Activated CD4-positive, alpha-beta memory T cell treated with anti-CD3 and anti-CD28 coated beads for 36 hours (primary cell): ENCODE measurements at places on chromosomes 7 and 10. TPM values are rescaled to one million over a fixed set of nuclear protein-coding genes. Genes with fewer than 3 reads are reported as not detected.

Gene RNF32
- total RNA-seq, result 1.4 TPM

DNA sequence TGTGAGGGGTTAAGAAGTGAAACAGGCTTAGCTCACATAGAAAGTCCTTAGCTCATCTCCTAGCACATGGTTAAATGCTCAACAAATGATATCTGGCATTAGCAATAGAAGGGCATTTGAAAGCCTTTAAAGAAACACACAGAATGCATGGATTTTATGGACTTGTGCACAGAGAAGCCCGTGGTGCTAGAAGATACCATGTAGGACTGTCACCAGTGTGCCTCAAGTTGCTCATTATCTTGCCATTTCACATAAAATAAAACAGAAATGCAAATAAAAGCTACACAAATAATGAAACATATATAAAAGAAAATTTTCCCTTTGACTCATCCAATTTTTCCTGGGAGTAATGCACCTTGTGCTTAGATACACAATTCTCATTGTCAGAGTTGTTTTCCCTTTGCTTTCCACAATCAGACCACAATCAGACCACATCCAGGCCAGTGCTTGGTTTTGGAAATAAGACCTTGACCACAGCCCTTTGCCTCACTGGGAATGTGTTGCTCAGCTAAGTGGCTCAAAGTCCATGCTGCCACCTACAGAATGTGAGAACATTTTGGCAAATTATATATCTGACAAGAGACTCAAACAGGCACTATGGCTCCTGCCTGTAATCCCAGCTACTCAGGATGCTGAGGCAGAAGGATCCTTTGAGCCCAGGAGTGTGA is 9.5 kb upstream of the WDR11 start:
- no peak overlapping the region for H3K4me3 ChIP-seq
- no peaks in the 10 kb centered on the region for H3K4me1 ChIP-seq
- peaks cover 2% of the 10 kb centered on the region for H3K27me3 ChIP-seq
- H3K36me3 ChIP-seq, result no peaks in the 10 kb centered on the region

DNA sequence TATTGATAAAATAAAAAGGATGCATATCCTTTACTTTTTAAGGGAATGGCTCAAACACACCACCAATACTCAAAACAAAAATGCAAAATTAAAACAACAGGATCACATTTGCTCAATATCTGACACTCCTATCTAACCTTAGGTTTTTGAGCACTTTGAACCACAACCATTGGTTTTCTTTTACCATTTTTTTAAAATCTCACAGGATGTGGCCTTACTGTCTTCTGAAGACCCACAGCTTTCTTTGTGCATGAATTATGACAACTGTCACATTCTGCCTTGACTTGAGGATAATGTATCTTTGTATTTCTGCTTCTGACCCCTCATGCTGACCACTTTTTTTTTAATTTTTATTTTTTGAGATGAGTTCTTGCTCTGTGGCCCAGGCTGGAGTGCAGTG is 461.1 kb upstream of the NRP1 start:
- H3K4me1 ChIP-seq, result no peaks in the 10 kb centered on the region
- H3K27ac ChIP-seq, result no peak overlapping the region
- H3K36me3 ChIP-seq, result no peaks in the 10 kb centered on the region
- no peaks in the 10 kb centered on the region for H3K27me3 ChIP-seq

Gene FGF8
- not detected for total RNA-seq

DNA sequence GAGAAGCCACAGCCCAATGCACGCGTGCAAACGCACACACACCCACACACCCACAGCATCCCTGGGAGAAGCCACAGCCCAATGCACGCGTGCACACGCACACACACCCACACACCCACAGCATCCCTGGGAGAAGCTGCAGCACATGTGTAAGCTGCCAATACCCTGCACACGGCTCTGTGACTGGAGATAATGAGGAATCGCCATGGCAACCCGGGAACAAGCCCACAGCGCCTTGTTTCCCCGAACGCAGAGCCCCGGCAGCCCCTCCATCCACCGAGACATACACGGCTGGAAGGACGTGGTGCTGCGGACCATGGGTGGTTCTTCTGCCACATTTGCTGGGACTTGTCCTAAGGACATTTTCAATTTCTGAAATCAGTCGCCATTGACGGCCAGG is 221.3 kb downstream of the PTPRN2 start:
- H3K27me3 ChIP-seq, result peaks cover 1% of the 10 kb centered on the region
- H3K4me3 ChIP-seq, result no peak overlapping the region
- no peak for DNase-seq
- H3K4me1 ChIP-seq, result no peaks in the 10 kb centered on the region

DNA sequence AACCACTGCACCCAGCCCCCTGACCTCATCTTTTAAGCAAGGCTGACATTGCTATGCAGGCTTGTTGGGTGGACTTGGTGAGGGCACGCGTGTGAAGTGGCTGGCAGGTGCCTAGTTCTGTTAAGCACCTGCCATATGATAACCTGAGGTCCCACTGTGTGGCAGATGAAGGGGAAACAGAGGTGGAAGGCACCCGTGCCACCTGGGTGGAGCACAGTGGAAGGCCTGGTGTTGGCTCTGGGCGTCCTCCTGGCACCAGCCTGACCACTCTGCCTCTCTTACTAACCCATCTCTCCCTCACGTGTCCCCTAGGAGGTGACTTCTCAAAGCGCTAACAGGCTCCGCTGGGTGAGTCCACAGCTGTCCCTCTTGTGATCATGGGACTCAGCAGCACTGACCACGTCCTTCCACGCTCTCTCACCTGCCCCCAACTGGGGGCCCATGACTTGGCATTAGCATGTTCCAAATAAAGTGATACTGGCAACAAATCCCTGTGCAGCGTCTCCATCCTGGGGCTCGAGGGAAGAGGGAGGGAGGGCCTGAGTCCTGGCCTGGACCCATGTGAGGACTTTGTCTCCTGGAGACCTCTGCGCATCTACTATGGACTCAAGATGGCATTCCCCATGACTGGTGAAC is 4.6 kb upstream of the ZNF862 start:
- H3K4me1 ChIP-seq, result peaks cover 6% of the 10 kb centered on the region
- DNase-seq, result no peak

Gene DYNC1I1
- not detected for total RNA-seq

- H3K27ac ChIP-seq, result no peak overlapping the region
- DNase-seq, result no peak
- peaks cover 24% of the 10 kb centered on the region for H3K36me3 ChIP-seq
Observed at GRCh38 chr10:118682533-118682932, 72.2 kb downstream of the CACUL1 start.

DNA sequence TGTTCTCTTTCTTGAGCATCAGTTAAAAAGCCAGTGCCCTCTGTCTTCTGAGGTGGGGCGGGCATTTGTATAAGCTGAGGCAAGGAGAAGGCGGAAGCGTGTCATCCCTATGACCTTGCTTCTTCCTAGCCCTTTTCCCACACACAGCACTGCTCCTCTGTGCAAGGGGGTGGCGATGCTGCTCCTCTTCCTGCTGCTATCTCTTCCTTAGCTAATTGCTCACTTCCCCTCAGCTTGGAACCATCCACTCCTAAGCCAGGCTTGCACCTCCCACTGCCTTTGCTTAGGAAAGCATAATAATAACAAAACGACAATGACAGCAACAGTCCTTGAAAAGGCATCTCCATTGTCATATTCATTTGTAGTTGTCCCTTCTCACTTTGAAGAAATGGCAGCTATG is 366.9 kb downstream of the PHTF2 start:
- peaks cover 4% of the 10 kb centered on the region for H3K27me3 ChIP-seq
- H3K27ac ChIP-seq, result no peak overlapping the region
- no peak overlapping the region for H3K4me3 ChIP-seq
- DNase-seq, result no peak

DNA sequence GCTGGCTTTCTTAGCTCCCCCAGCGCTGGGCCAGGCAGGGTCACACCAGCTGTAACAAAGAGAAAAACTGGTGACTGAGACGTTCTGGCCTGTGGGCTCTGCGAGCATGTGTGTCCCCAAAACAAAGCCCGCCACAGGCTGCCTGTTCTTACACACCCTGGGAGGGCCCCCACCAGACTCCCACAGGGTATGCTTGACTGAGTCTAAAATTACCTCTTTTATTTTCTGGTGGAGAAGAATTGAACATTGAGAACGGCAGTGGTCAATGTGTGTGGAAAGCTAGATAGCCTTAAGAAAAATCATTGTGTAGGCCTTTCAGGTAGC is 808 bp downstream of the C10orf71 start:
- no peak overlapping the region for H3K27ac ChIP-seq
- no peaks in the 10 kb centered on the region for H3K27me3 ChIP-seq
- no peak for DNase-seq
- H3K4me3 ChIP-seq, result no peak overlapping the region

Gene C10orf62
- not detected for total RNA-seq

- peak overlapping the region; percentile 87 for H3K27ac ChIP-seq
- no peaks in the 10 kb centered on the region for H3K27me3 ChIP-seq
- H3K4me3 ChIP-seq, result no peak overlapping the region
- H3K36me3 ChIP-seq, result peaks cover 17% of the 10 kb centered on the region
Observed at GRCh38 chr10:33087152-33087551, 129.1 kb upstream of the ITGB1 start.

DNA sequence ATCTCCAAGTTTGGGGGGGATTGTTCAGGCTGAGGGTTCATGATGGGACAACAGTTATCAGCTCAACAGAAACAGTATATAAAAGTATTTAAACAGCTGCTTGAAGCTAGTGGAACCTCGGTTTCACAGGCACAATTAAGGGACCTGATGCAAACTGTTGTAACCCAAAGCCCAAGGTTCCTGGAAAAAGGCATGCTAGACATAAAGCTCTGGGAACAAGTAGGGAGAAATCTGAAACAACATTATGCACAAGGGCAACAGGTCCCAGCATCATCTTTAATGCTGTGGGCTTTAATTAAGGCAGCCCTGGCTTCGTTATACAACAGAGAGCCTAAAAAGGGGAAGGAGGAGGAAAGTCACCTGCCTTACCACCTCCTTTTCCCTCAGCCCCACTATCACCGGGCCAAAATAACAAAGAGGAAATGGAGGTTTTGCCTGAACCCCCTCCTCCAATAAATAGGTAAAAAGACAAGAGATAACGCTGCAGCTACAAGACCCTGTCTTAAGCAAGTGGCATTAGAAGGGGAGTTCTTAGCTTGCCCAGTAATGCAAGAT is 83.2 kb upstream of the GPR22 start:
- no peak overlapping the region for H3K4me3 ChIP-seq
- H3K4me1 ChIP-seq, result no peaks in the 10 kb centered on the region
- H3K27ac ChIP-seq, result no peak overlapping the region
- H3K27me3 ChIP-seq, result no peaks in the 10 kb centered on the region
- no peak for DNase-seq
- H3K36me3 ChIP-seq, result no peaks in the 10 kb centered on the region

DNA sequence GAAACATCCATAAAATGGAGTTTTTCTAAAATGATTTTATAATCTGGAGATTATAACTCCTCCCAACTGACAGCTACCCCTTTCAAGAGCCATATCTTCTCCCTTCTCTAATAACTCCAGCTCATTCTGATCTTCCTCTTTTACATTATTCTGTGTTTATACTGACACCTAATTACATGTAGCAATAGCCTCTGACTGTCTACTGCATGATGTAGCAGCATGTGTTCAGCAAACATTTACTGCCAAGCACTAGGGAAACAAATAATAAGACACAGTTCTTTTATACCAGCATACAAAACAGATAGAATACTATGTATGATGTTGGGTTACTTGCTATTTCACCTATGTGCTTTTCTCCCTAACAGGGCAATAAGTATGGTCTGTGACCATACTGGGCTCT is 20.7 kb downstream of the RBM28 start:
- H3K4me1 ChIP-seq, result peaks cover 13% of the 10 kb centered on the region
- no peaks in the 10 kb centered on the region for H3K27me3 ChIP-seq
- no peak overlapping the region for H3K27ac ChIP-seq

DNA sequence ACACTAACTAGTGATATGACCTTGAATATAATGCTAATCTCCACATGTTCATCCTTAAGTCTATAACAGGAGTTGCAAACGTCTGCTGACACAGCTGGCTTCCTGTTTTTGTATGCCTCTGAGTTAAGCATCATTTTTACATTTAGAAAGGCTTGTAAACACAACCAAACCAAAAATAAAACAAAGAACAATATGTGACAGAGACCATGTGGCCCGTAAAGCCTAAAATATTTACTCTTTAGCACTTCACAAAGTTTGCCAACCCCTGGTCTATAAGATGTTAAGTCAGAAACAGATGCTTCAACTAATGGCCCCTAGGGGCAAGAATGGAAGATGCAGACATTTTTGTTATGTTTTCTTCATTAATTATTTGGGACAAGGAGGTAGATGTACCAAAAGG is 109.3 kb downstream of the CPEB3 start:
- H3K4me3 ChIP-seq, result no peak overlapping the region
- no peaks in the 10 kb centered on the region for H3K27me3 ChIP-seq
- DNase-seq, result no peak
- H3K4me1 ChIP-seq, result no peaks in the 10 kb centered on the region
- H3K36me3 ChIP-seq, result peaks cover 10% of the 10 kb centered on the region

- H3K27me3 ChIP-seq, result no peaks in the 10 kb centered on the region
- no peak overlapping the region for H3K27ac ChIP-seq
- DNase-seq, result no peak
- H3K36me3 ChIP-seq, result no peaks in the 10 kb centered on the region
Observed at GRCh38 chr10:120572307-120572706, 115.3 kb downstream of the PLPP4 start.

- H3K36me3 ChIP-seq, result no peaks in the 10 kb centered on the region
- no peaks in the 10 kb centered on the region for H3K27me3 ChIP-seq
- H3K4me3 ChIP-seq, result no peak overlapping the region
- no peak for DNase-seq
- H3K27ac ChIP-seq, result no peak overlapping the region
Observed at GRCh38 chr7:13724977-13725566, 264.4 kb downstream of the ETV1 start.

- no peaks in the 10 kb centered on the region for H3K4me1 ChIP-seq
- no peak overlapping the region for H3K4me3 ChIP-seq
- DNase-seq, result no peak
- H3K36me3 ChIP-seq, result no peaks in the 10 kb centered on the region
- H3K27me3 ChIP-seq, result peaks cover 6% of the 10 kb centered on the region
Observed at GRCh38 chr10:119006451-119007210, 22.9 kb upstream of the NANOS1 start.

DNA sequence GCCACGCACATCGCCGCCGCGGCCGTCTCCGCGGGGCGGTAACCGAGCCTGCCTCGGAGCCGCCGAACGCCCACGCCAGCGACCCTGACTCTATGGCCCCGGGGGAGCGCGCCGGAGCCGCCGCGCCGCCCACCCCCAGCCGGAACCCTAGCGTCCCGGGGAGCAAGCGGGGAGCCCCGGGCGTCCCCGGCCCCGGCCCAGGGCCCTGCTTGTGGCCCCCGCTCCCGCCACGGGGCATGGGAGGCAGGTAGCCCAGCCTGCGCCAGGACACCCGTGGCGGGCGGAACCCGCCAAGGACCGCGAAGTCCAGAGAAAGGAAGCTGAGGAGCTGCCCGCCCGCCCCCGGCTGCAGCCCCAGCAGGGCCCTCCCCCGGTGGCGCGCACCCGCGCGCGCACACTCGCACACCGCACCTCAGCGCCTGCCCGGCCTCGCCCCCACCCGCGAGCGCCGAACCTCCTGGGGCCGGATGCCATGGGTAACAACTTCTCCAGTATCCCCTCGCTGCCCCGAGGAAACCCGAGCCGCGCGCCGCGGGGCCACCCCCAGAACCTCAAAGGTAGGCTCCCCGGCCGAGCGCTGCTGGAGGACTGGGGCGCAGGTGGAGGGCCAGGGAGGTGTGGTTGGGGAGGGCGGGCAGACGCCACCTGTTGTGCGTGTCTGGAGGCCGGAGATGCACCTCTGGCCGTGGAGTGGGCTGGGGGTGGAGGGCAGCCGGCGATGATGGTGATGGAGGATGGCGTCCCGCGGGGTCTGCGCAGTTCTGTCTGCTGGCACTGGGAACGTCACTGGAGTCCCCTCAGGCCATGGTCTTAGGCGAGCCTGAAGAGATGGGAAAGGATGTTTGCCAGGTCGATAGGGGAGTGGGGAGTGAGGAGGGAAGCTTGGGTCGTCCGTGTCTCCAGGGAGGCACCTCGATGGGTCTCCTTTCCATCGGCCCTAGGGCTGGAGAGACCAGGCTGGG is 692 bp downstream of the NEURL1 start:
- H3K27ac ChIP-seq, result no peak overlapping the region
- peaks cover 20% of the 10 kb centered on the region for H3K4me1 ChIP-seq
- no peaks in the 10 kb centered on the region for H3K36me3 ChIP-seq
- H3K4me3 ChIP-seq, result peak overlapping the region; percentile 57
